ENCODE measurements at places on chromosomes 5 and 9.

DNA sequence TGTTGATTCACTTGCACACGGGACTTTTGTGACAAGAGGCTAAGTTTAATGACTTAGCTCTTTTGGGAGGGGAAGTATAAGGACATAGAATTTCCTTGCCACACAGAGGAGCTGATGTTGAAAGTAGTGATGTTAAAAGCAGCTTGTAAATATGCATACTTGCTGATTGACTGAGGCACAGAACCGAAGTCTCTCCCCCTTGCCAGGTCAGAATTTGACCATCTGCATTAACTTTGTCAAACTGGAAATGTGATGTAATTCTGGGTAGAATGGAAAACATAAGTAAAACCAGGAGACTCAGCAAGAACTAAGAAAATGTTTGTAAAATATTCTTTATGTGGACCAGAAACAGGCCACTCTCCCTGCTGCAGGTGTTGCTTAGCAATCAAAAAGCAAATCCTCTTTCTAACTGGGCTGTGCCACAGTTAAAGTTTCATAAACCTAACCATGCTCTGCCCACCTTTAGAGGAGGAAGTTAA lies 284.2 kb downstream of the NR3C1 start:
- no peak for DNase-seq

DNA sequence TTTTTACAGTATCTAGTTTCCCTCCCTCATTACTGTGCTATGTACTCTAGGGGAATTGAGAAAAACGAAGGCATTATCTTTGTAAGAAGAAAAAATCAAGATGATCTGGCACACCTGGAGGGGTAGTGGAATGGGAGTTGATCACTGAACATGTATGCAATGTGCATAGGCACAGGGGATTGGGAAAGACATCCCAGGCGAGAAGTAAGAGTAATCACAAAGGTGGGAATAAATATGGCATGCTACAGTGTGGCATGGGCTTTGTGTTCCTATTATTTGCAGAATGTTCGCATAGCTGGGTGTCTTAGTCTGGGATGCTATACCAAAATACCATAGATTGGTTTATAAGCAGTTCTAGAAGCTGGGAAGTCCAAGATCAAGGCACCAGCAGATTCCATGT lies 130.6 kb downstream of the SMARCA2 start:
- no peak for DNase-seq

DNA sequence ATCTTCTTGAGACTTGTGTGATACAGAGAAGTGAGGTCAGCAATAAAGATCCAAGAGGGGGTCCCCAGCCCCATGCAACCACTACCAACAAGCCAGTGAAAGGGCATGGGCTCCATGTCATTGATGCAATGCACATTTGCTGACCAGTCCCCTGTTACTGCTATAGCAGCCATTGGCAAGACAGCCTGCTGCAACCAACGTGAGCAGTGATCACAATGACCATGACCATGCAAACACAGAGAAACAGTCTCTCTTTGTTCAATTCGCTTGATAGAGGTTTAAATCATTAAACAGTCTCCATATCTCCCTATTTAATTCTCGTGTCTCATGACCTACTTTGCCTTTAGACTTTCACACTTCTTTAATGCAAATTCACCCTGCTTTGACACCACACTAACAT lies 30.0 kb upstream of the FOXB2 start:
- no peak for DNase-seq

- DNase-seq: no peak
Measured at GRCh38 chr5:169029037-169029436, 271.9 kb downstream of the SLIT3 start.

GRCh38 chr5:178318893-178319292 lies 86.3 kb upstream of the PHYKPL start:
- DNase-seq: no peak

- no peak for DNase-seq
Measured at GRCh38 chr5:27062451-27062850, 24.1 kb upstream of the CDH9 start.

Data from cerebellar nuclear complex (tissue), 1 donor.